ENCODE measurements at places on chromosomes 6 and 20.
A peak's percentile ranks its signal among the peaks of the same experiment; 100 is the strongest.

GRCh38 chr6:157488058-157488457 is 107.1 kb downstream of the ZDHHC14 start:
- DNase-seq, result no peak

GRCh38 chr6:49225471-49225870 is 237.6 kb downstream of the MMUT start:
- no peak for DNase-seq

GRCh38 chr6:30963641-30964040 is 19.9 kb upstream of the MUC21 start:
- no peak for DNase-seq

DNA sequence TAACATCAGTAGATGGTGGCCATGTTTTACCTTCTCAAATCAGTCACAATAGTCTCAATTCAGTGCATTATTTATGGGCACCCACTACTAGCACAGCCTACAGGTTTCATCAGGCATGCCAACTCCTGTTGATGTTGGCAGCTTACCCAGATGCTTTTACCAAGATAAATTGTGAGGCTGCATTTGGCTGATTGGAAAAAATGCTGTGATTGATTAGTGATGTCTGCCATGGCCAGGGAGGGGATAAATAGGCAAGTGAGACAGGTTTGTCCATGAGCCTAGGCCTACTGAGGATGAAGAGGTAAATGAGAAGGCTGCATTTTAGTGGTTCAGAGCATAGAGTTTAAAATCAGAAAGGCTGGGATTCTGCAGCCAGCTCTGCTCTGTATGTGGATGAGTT is 227.1 kb downstream of the NFATC2 start:
- no peak for DNase-seq

DNA sequence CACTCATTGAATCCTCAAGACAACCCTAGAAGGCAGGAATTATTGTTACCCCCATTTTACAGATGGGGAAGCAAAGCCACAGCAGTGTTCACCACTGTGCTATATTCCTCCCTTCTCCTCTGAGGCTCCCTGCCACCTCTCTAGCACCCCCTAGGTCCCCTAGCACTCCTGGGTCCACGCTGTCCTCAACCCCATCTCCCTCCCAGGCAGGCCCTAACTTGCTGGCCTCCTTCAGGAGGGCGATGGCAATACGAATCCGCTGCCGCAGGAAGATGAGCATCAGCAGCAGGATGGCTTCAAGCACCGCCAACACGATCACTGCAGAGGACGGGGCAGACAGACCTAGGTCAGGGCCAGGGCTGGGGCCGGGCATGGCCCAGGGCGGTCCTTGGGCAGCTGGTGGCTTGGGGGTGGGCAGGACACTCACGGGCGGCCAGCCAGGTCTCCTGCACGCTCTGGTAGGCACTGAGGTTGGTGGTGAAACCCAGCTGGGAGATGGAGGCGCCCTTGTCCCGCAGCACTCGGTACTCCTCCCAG is 7.8 kb upstream of the NEU1 start:
- DNase-seq, result no peak

GRCh38 chr6:39189915-39190544 is 39.2 kb downstream of the KCNK5 start:
- DNase-seq, result no peak

GRCh38 chr6:27502508-27503435 is 29.9 kb upstream of the ZNF184 start:
- peak; percentile 68 for DNase-seq

DNA sequence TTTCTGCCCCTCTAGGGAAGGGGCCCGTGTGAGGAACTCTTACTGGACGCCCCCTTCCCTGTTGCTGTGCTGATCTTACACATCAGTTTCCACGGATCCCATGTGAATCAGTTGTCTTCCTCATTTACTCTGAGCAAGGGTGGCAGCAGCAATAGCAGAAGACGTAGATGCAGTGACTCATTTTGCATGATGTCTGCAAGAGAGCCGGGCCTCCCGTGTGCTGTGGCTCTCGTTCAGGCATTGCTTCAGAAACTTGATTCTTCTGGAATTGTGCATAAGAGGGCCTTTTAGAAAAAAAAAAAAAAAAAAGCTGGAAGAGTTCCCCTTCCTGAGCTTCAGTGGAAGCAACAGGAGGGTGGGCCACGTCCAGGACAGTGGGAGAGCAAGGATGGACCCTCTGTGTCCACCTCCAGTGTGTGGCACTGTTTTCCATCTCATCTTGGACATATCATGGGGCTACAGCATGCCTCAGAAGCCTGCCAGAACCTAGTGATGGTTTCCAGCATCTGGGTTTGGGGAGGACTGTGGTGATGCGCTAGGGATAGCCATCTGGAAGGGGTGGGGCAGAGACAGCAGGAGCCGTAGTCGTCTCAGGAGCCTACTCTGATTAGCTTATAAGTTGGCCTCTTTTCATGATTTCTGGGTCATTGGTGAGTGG is 62.1 kb downstream of the FOXO3 start:
- no peak for DNase-seq

- no peak for DNase-seq
Measured at GRCh38 chr20:35093267-35093884, 769 bp upstream of the TRPC4AP start.

GRCh38 chr6:93678841-93679454 is 259.6 kb upstream of the EPHA7 start:
- DNase-seq, result no peak

DNA sequence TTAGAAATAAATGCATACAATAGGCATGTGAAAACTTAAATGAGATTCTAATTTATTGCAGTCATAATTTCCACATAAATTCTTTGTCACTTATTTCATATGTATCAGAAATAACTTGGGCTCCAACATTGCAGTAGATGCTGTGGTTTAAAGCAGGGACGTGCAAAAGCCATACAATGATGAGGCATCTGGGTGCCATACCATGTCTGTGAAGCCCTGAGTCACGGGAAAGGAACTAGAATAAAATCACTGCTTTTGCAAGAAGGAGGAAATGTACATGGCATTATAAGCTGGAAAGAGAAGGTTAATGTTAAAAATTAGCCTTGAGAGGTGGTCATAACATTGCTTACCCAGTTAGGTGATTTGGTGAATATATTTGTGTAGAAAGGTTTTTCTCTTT is 180.4 kb downstream of the SASH1 start:
- DNase-seq, result no peak

DNA sequence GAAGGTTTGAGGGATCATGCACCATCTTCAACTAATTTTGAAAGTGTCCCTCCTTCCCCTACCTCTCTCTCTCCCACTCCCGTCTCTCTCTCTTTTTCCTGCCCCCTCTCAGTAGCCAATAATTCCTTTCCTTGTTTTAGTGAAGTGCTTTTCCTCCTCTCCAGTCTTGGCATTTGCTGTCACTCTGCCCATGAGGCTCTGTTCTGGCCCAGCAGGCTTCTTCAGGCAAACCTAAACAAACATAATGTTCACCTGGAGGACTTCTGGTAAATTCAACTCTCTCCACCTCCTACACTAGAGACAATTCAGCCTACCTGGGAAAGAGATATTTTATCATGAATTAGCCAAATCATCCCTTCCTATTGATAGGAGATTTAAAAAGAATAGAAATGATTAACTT is 320.4 kb upstream of the RNF24 start:
- DNase-seq, result no peak

GRCh38 chr6:35955521-35955920 is 34.6 kb upstream of the SRPK1 start:
- no peak for DNase-seq

- peak; percentile 77 for DNase-seq
Measured at GRCh38 chr6:53484476-53485280, 60.2 kb downstream of the GCLC start.

DNA sequence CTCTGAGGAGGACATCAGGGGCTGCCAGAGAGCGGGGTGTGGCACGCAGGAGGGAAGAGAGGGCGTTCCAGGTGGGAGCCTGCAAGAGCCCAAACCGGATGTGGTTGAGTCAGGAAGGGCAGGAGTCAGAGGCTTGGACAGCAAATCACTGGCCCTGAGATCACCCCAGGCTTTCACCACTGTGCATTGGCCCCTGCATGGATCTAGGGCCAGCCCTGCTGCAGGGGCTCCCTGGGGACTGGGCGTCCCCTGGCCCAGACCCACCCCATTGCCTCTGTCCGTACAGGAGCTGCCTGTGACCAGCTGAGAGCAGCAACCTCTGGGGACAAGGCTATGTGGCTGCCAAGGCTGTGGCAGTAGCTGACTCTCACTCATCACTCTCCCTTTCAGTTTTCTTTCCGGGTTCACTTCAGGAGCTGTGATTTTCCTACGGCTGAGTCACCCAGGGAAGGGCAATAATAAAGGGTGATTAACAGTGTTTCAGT is 33.9 kb downstream of the KCNK17 start:
- no peak for DNase-seq

- peak; percentile 18 for DNase-seq
Measured at GRCh38 chr20:54173653-54174456, at the start of gene CYP24A1. Gene CYP24A1, minus strand, starts transcription at chr20:54173986. Its CDS starts 407 bp downstream, at chr20:54173579.

- DNase-seq, result no peak
Measured at GRCh38 chr20:12740647-12741046, 268.1 kb upstream of the SPTLC3 start.

- DNase-seq, result no peak
Measured at GRCh38 chr6:137224799-137225198, 5.6 kb upstream of the IFNGR1 start.

- peak; percentile 44 for DNase-seq
Measured at GRCh38 chr20:17620371-17621228, 50.7 kb downstream of the DSTN start.

- peak; percentile 92 for DNase-seq
Measured at GRCh38 chr20:25390538-25391528, at the start of gene ABHD12. Gene ABHD12, minus strand, starts transcription at chr20:25390835. Its CDS starts 132 bp downstream, at chr20:25390703.

DNA sequence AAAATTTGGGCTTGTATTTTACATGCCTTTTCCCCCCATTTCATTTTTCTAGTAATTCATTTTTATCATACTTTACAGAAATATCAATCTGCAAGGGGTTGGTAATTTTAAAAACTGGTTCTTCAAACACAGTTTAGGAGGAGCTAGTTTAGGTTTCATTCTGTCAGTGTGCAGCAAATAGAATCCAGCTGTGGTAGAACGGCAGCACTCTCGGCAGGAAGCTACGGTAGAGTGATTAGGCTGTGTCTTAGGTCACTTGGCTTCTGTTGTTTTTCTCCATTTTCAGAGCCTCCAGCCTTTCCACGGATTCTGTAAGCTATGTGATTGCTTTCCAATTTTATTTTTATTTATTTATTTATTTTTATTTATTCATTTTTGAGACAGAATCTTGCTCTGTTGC is 32.7 kb downstream of the TLDC2 start:
- DNase-seq, result no peak

DNA sequence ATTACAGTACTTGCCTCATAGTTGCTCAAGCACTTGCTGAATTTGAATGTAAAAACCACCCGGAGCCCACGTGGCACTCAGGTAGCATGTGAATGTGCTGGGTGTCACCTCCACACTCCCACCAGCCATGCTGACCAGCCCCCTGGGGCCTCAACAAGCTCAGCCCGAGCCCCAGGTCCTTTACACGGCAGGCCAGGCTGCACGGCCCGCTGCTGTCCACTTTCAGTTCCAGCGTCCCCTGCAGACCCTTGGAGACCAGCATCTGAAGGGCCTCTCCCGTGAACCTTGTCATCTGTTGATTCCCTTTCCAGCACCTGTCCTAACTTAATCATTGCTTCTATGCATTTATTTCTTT is 33.3 kb upstream of the ZBP1 start:
- DNase-seq, result peak; percentile 35

DNA sequence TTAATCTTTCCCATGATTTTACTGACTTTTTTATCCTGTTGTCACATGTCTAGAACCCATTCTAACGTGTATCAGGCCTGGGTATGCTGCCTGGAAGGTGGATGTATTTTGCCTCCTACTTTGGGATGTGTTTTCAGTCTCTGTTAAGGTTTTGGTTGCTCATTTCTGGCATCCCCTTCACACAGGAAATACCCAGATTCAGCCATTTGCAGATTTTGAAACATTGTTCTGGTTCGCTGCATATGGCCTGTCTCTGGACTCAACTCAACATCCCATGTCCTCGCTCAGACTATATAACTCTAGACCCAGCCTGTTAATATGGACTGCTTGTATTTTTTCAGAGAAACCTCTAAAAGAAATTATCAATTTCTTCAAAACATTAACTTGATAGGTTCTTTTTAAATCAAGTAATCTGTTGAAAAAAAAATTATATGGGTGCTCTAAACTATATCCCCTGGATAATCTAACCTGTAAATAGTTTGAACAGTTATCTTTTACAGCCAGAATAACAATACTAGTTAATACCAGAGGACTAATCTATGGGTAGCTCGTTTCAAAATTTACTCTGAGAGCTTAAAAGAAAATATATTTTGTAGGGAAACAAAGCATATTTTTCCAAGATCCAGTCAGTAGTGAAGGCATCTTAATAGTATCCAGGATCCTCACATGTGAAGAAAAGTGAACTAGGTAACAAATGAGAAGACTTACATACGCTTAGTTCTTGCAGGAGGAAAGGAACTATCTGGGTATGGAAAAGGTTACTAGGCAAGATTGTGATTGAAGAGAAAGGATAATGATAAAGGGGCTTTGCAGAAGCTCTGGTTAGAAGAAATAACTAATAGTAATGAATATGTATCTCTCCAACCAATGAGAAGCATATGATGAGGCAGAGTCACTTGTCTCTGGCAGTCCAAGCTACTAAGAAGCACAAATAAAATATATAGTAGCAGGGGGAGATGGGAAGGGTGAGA is 23.4 kb upstream of the HLA-DQB1 start:
- no peak for DNase-seq

DNA sequence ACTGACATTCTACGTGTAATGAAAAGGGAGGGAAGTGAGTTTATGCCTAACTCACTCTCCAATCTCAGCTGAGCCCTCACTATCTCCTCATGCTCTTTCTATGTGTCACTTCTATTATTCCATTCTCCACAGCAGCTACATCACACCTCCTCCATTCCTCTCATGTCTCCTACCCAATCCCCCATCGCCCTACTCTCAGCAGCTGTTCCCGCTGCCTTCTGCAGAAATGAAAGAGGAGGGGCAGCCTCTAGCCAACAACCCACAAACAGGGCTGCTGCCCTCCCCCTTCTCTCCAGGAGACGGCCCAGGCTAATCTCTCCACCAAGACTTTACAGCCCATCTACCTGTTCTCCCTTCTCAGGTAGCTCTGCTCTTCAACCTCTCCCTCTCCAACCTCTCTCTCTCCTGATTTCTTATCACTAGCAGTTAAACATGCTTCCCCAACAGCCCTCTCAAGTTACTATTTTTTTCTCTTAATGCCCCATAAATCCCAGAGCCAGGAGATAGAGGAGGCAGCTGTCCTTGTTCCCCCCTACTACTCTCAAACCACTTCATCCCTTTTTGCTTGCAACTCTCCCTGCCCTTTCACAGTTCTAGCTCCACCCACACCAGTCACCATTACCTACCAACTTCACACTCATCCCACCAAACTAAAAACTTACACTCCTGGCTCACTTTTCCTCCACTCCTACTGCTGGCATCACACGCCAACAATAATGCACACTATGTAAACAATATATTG is 136.5 kb downstream of the BTBD9 start:
- no peak for DNase-seq

DNA sequence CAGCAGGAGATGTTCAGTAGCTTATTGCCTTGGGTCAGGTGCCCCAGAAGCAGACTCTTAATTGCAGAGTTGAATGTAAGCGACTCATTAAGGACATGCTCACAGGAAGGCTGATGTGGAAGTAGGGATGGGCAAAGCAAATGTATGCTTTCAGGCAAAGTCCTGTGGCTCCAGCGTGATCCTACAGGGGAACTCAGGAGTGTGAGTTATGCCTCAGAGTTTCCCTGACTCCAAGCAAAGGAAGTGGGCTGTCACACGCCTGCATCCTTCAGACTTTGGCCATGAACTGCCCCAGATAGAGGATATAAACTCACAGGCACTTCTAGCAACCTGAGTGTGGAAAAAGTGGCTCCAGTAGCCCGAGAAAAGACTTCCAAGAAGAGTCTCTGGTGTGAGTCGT is 64.9 kb upstream of the ZNF133 start:
- DNase-seq, result no peak
